ENCODE measurements at places on chromosomes 7 and 10.

DNA sequence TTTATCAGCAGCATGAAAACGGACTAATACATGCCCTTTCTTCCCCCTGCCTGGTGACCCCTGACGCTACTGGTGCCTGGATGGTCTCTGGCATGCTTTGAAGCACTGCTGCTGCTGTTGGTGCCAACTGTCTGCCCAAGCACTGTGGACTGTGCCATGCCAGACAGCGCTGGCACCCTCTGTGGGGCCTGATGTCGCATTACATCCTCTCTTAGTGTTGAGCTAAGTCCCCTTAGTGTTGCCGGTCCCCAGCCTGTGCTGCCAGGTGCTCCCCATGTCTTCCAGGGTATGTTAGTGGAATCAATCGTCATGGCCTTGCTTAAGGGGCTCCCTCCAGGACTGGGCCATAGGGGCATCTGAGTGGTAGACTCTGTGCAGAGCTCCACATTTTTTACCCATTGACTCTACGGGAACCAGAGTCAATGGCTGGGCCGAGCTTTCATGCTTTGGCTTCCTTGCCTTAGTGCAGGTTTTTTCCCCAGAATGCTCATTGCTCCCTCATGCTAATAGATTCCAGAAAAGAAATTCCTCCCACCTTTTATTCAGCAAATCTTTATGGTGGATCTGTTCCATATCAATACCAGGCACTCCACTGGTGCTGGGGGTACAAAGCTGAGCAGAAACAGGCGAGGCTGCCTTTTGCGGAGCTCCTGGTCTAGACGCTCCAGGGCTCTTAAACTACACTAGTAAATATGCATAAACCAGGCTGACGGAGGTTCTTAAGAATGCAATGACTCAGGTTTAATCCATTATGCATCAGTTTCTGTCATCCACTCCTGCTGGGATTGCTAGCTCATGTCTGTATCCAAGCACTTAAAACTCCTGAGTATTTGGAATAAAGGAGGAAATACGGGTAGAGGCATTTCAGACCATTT, 21.8 kb upstream of the MRC1 start:
- DNase-seq: peak; percentile 92

GRCh38 chr10:63711361-63711760, 190.2 kb downstream of the REEP3 start:
- peak; percentile 28 for DNase-seq

DNA sequence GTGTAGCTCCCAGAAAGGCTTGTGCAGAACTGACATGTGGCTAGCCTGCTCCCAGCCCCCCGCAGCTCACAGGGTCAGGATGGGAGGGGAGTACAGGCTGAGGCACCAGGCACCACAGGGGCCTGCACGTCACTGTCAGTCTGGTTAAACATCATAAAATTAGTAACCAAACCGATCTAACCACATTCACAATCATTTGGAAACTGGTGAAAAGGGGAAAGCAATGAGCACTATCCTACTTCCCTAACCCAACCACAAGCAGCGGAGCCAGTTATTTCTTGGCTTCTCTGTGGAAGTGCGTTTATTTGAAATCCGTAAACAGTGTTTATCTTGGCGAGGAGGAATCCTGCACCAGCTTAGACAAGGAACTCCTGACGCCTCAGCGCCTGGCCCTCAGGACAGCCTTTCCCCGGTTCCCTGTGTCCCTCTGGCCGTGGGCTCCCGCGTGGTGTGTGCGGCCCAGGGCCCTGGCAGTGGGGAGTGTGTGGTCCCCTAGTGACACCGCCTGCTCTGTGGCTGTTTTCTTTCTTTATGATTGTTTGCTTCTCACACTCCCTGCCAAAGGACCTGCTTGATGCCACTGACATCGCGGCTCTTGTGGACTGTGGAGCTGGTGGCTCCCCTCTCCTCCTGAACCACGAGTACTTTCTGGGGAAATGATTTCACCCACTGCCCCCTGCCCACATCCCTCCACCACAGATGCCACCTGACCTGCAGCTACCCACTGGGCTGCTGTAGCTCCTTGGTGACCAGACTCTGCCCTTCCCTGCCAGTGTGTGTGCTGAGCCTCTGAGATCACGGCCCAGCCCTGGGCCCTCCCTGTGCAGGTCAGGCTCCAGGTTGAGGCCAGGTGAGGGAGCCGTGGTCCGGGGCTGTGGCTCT, 38.0 kb downstream of the INPP5A start:
- DNase-seq: peak; percentile 93

DNA sequence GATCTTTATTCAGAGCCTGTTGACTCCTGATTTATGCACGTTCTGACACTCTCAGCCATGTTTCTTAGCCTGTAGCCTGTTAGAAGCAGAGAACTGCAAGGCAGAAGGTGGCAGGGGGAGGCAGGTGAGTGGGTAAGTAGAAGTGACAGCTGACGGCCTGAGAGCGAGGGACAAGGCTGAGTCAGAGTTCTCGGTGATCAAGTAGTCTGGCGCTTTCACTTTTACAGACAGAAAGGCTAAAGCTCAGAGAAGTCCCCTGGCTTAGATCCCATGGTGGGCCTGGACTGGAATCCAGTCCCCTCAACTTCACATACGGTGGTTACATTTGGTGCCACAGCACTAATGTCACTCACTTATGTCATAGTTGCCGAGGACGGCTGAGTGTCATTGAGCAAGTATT, 139.0 kb downstream of the TACC2 start:
- DNase-seq: no peak

DNA sequence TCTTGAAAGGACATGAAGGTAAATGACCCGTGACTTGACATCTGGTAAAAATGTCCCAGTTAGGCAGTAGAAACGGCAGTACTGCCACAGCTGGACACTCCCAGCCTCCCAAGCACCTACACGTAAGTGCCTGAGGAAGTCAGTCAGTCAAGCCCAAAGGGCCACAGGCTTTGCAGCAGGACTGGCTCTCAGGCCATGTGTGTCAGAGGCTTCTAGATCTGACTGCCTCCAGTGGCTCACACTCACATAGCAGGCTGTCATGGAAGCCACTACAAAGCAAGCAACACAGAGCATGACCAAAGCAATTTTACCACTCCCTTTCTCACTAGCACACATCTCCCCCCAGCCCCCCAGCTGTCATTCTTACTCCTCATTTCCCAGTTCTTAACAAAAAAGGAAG, 17.8 kb upstream of the CCNJ start:
- DNase-seq: no peak

GRCh38 chr10:31149835-31150512, 118.3 kb upstream of the ZNF438 start:
- no peak for DNase-seq

DNA sequence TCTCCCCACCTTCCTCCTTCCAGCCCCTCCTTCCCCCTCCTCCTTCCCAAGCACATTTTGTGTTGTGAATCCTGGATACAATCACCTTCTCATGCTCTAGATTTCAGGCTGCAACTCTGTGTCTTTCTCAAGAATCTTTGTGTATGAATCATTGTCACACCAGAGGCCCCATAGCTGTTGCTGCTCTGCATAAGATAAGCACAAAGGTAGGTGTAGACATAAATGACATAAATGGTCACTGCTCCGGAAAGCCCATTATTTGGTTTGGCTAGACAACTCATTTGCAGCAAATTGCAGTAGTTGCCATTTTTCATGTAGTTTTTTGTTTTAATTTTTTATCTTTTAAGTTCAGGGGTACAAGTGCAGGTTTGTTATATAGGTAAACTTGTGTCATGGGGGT, 216.3 kb upstream of the NRP1 start:
- peak; percentile 25 for DNase-seq

GRCh38 chr10:22651276-22651980, 63.0 kb downstream of the PIP4K2A start:
- DNase-seq: no peak

- DNase-seq: no peak
Observed at GRCh38 chr10:48684792-48685623, at the start of gene WDFY4. TSS of gene WDFY4 (plus strand) at chr10:48684873. CDS start at chr10:48709733, 24,860 bp downstream.

- peak; percentile 87 for DNase-seq
Observed at GRCh38 chr10:7525314-7526016, 114.6 kb upstream of the SFMBT2 start.

- DNase-seq: peak; percentile 30
Observed at GRCh38 chr7:101817471-101818286, at the start of gene CUX1. TSS of gene CUX1 (plus strand) at chr7:101817626. CDS start at chr7:101817640, 14 bp downstream.

DNA sequence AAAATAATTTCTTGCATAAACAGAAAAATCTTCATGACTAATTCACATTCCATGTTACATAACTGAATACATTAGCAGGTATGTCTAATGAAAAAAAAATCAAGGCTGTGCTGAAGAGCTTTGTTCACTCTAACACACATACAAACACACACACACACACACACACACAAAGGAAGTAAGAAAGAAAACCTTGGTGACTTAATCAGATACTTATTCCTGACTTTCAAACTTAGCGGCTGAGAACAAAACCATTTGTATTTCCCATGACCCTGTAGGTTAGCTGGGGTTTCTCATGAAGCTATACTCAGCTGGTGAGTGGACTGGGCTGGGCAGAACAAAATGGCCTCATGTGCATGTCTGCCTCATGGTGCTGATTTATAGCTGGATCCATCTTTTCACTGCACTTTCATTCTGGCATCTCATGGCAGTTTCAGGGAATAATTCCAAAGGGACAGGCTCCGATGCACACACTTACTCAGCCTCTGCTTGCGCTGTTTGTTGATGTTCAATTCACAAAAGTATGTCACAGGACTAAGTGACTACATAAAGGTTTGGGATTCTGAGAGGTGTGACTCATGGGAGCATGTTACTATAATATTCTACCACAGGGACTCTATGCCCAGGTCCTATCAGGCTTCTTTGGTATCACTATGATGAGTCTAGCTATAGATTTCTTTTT, 161.2 kb downstream of the PCLO start:
- DNase-seq: peak; percentile 64

GRCh38 chr10:31923389-31923788, 5.2 kb downstream of the ARHGAP12 start:
- DNase-seq: no peak

- no peak for DNase-seq
Observed at GRCh38 chr10:58281092-58281752, 12.3 kb downstream of the CISD1 start.

GRCh38 chr7:130430841-130431666, 9.8 kb downstream of the CEP41 start:
- DNase-seq: peak; percentile 93
